ENCODE measurements at places on chromosomes 6 and 20.

- no peak for DNase-seq
Observed at GRCh38 chr6:74366634-74367033, 670.6 kb downstream of the CD109 start.

- DNase-seq, result no peak
Observed at GRCh38 chr6:164185471-164185871, 771.0 kb downstream of the QKI start.

DNA sequence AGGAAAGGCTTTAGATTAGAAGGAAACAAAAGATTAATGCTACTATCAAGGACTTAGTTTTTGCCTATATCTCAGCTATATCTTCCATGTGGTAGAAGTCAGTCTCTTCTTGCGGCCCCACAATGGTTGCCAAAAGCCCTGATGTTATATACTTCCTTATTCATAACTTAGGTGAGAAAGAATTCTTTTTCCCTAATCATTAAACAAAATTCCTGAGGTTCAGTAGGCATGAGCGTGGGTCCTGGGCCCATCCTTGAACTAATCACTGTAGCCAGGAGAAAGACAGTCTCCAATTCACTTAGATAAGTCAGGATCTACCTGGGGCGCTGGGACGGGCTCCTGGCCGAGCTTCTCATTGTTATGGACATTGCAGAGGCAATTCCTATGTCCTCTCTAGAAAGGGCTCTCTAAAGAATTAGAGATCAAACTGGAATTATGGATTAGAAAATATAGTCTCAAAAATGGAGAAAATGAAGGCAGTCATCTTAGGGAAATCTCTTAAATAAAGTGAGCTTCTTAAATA lies 134.3 kb downstream of the KIF6 start:
- no peak for DNase-seq

- DNase-seq, result no peak
Observed at GRCh38 chr20:32562495-32562911, 22.6 kb downstream of the NOL4L start.

DNA sequence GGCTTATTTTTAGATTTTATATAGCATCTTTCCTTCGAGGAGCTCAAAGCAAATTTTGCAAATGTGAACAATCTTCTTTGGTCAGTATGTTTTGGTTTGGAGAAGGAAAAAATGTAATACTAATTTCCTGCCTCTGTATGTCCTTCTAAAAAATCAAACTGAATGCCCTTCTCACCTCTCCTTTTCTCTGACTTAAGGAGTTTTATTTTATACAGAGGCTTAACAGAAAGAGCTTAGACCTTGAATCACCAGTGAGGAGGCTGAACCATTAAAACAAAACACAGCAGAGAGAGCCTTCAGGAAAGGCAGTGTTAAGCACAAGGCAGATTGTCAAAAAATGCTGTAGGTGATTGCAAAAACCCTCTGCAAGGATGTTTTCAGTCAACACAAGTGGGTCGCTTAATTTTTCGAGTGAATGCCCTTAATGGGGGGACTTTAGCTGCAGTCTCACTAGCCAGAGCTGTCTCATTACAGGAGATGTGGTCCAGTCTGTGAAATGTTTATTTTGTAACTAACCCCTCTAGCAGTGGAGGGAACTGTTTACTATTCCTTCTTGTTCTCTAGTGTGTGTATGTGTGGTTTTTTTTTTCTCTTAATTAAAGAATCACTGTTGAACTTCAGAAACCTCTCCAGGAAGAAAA lies 481.3 kb upstream of the CITED2 start:
- no peak for DNase-seq

- DNase-seq, result no peak
Observed at GRCh38 chr6:16413399-16413798, 175.0 kb downstream of the GMPR start.

- DNase-seq, result no peak
Observed at GRCh38 chr6:157556144-157556645, 175.2 kb downstream of the ZDHHC14 start.

- DNase-seq, result peak; percentile 36
Observed at GRCh38 chr6:151536188-151536479, 42.3 kb downstream of the CCDC170 start.

DNA sequence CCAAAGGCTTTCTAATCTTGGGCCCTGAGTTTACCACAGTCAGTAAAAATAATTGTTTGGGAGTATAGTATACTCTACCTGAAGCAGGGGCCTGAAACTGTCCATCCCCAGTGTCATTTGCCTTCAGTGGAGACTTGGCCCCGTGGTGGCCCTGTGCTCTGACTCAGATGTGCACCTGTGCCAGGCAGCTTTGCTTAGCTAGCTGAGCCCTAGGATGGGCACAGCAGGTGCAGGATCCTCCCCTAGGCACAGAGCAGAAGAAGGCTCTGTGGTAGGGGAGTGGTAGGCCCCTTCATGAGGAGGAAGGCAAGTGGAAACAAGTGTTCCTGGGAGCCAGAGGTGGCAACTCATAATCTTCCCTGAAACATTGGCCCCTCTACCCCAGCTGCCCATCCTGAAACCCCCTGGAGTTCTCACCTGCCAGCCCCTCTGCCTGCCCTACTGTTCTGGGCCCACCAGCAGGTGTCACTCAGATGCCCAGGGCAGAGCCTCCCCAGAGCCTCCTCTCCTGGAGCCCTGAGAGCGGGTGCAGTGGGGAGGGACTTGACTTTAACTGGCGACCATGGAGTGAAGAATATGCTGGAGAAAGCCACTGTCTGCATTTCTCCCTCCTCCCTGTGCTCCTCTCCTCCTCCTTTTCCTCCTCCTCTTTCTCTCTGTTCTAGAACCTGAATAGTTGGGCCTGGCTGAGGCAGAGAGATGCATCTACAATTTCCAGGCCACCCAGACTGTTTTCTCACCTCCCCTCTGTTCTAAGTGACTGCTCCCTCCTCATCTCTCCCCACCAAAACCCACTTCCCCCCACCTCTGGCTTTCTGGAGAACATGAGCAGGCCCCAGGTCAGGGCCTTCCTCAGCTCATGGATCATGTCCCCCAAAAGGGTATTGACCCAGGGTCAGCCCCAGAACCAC lies 2.9 kb downstream of the CPNE5 start:
- DNase-seq, result no peak

DNA sequence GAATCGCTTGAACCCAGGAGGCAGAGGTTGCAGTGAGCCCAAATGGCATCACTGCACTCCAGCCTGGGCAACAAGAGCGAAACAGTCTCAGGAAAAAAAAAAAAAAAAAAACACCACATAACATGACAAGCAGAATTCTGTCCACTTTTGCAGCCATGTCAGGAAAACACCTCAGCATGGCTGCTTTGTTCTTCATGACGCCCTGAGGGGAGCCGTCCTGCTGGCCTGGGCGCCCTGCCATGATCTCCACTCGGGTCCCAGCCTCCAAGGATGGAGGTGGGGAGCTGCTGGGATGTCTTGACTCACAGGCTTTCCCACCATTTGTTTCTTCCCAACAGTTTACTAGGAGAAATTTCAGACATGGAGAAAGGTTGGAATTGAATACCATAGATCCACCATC lies 42.2 kb downstream of the SNX9 start:
- no peak for DNase-seq

GRCh38 chr20:2626853-2627541 lies 25.4 kb upstream of the NOP56 start:
- peak; percentile 75 for DNase-seq

DNA sequence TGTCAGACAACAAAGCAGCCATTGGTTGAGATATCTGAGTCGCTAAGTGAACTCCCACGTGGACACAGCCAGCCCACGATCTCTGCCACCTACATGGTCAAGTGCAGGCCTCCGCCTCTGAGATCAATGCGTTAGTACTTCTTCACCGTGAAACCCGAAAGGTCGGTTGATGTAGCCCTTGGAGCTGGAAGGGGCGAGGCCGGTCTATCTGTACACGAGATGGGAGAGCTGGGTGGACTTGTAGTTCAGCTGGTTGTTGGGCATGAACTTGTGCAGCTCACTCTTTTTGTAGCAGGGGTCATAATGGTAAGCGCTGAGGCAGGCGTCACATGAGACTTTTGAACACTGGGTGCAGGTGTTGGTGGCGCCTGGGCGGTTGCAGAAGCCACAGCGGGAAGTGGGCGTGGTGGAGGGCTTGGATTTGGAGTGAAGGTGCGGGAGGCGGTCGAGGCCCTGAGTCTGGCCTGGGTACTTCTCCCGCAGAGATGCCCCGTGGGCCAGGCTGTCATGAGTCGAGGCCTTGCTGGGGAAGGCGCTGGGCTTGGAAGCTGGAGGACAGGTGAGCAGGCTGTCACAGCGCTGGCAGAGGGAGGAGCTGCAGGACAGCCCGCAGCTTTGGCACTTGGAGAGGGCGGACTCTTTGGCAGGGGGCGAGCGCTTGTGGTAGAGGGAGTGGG lies 9.8 kb downstream of the SPATA2 start:
- DNase-seq, result no peak

GRCh38 chr6:111184827-111185532 lies 97.7 kb downstream of the SLC16A10 start:
- no peak for DNase-seq
